ENCODE measurements at places on chromosomes 11 and 22.

- DNase-seq, result no peak
Observed at GRCh38 chr11:127002669-127003259, 2.2 kb upstream of the KIRREL3 start.

DNA sequence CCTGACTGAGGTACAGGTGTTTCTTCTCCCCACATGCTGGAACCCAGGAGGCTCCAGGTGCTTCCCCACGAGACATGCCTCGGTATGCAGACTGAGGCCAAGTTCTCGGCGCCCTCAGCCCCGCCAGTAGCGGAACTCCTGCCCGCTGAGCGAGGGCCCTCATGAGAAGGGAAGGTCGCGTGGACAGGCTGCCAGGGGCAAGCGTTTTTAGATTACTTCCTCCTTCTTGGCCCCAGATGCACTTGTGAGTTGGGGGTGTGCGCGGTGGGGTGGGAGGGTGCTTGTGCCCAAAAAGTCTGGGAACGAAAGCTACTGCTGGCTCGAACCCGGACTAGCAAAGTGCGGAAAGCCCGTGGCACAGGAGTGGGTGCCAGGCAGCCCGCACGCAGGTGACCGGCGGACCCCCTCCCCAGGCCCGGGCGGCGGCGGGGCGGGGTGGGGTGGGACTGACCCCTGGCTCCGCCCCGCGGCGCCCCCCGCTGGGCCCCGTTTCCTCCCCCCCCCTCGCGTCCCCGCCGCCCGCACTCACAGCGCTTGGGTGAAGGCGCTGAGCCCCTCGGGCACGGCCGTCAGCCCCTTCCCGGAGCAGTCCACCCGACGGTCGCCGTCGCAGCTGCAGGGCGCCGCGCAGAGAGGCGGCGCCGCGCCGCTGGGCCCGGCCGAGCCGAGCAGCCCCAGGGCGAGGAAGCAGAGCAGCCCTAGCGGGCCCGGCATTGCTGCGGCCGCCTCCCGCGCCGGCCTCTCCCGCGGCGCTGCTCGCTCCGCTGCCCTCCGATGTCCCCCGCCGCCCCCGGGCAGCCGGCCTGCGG, 797 bp downstream of the LGR4 start:
- peak; percentile 66 for DNase-seq

- DNase-seq, result no peak
Observed at GRCh38 chr11:95647871-95648270, 141.7 kb downstream of the FAM76B start.

DNA sequence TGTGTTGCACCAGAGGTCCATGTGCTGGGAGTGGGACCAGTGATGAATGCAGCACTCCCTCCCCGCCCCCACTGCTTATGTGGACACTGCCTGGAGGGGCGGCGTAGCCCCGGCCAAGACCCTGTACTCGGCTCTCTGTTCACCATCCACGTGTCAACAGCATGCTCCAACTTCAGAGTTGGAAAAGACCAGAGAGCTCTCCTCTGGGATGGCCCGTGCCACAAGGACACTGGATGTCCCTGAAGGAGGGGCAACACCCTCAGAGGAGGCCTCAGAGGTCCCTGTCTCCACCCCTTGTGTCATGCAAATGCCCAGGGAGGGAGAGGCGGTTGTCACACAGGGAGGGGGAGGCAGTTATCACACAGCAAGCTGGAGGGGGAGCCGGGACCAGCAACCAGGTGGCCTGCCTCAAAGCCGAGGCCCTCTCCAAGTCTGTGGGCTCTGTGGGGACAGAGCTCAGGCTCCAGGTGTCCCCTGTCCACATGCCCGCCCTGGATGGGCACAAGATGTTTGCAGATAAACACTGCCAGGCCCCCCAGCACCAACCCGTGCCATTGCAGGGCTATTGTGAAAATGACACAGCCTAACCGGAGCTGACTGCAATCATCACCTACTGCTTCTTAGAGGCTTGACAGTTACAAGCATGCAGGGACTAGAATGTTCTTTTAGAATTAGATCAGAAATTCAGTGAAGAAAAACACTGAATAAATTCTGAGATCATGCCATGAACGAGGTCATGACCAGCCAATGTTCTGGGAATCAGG, 121.1 kb downstream of the PHF21B start:
- DNase-seq, result no peak

- DNase-seq, result no peak
Observed at GRCh38 chr22:46050451-46050845, 73.5 kb upstream of the WNT7B start.

DNA sequence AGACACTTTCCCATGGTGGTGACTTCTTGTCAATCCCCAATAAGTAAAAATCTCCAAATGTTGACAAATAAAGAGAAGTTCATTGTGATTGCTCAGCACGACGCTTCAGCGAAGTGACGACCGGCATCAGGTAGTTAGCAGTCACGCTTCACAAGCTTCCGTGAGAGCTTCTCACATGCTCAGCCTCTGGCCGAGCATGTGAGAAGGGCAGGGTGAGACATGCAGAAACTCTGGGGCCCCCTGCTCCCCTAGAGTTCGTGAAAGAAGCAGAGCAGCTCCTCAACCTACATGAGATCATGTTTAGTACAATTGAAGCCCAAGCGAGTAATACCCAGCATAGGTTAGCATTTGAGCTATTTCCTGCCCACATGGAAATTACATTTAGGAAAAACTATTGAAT, 4.4 kb upstream of the C11orf16 start:
- DNase-seq, result no peak
